Myometrial cell (primary cell): ENCODE measurements at places on chromosomes 3 and 15. TPM values are rescaled to one million over a fixed set of nuclear protein-coding genes. Genes with fewer than 3 reads are reported as not detected.

The EPHA3 gene
- total RNA-seq, result 0.71 and 1.4 TPM in 2 replicates

The GCSAM gene
- total RNA-seq, result not detected in 2 replicates

The AHSG gene
- total RNA-seq, result not detected in 2 replicates

The LHFPL4 gene
- not detected in 2 replicates for total RNA-seq

The GOLGA6A gene
- not detected in 2 replicates for total RNA-seq

The TM4SF4 gene
- total RNA-seq, result not detected in 2 replicates

The CP gene
- under 0.01 TPM in 1 of 2 replicates, not detected in the other for total RNA-seq

The LYZL4 gene
- total RNA-seq, result not detected in 2 replicates

The TMEM40 gene
- not detected in 2 replicates for total RNA-seq

The GRK7 gene
- under 0.01 TPM in 1 of 2 replicates, not detected in the other for total RNA-seq

The PLAAT1 gene
- total RNA-seq, result not detected in 2 replicates

The CCR9 gene
- not detected in 2 replicates for total RNA-seq

The ACAD11 gene
- 16.4 and 30.8 TPM in 2 replicates for total RNA-seq

The SEMA6D gene
- total RNA-seq, result 0.71 and 2.9 TPM in 2 replicates
